ENCODE measurements at places on chromosomes 6 and 20.

DNA sequence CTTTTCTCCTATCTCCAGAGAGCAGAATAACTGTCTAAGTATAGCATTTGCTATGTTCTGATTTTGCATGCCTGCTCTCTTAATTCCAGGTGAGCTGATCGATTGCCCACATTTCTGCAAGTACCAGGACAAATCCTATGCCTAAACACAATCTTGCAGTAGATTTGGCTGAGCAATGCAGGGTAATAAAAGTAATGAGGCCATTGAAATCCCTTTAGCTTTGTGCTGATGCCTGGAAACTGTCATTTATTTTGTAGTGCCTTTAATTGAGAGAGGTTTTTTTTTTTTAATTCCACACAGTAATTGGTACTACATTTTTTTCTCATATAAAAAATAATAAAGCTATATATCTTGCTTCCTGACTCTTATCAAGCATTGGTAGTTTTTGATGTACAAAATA, 252.3 kb downstream of the NKAIN2 start:
- ATAC-seq = no peak
- H3K36me3 ChIP-seq = no peaks in the 10 kb centered on the region
- H3K4me3 ChIP-seq = no peak overlapping the region
- H3K4me1 ChIP-seq = no peaks in the 10 kb centered on the region
- H3K27ac ChIP-seq = no peak overlapping the region

GRCh38 chr6:56958481-56958880, 3.6 kb downstream of the BEND6 start:
- peaks cover 34% of the 10 kb centered on the region for H3K27me3 ChIP-seq
- no peak for ATAC-seq
- H3K4me3 ChIP-seq = no peak overlapping the region
- no peaks in the 10 kb centered on the region for H3K36me3 ChIP-seq

DNA sequence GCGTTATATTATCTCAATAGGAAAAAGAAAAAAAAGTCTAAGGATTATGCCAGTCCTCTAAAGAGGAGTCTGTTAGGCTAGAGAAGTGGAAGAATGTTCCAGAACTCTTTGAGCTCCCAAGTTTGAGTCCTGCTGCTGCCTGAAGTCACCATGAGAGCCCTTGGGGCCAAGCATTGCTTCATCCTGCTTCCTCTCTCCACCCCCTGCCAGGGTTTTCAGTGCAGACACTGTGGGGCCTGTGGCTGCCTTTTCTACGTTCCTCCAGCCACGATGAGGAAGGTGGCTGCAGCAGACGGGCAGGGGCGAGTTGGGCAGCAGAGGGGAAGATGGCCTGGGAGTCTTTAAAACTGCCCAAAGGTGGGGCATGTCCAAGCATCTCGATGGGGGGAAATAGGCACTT, 214.4 kb upstream of the KCNG1 start:
- H3K27ac ChIP-seq = no peak overlapping the region
- no peak overlapping the region for H3K4me3 ChIP-seq
- no peak for ATAC-seq
- no peaks in the 10 kb centered on the region for H3K36me3 ChIP-seq
- H3K4me1 ChIP-seq = no peaks in the 10 kb centered on the region

GRCh38 chr20:56809668-56810067, 180.6 kb downstream of the TFAP2C start:
- H3K27ac ChIP-seq = no peak overlapping the region
- H3K27me3 ChIP-seq = peaks cover 5% of the 10 kb centered on the region
- no peaks in the 10 kb centered on the region for H3K36me3 ChIP-seq

GRCh38 chr6:169881976-169882375, 130.6 kb downstream of the ERMARD start:
- H3K4me3 ChIP-seq = no peak overlapping the region
- H3K27me3 ChIP-seq = peaks cover 42% of the 10 kb centered on the region
- no peak for ATAC-seq
- H3K4me1 ChIP-seq = no peaks in the 10 kb centered on the region
- H3K27ac ChIP-seq = no peak overlapping the region

DNA sequence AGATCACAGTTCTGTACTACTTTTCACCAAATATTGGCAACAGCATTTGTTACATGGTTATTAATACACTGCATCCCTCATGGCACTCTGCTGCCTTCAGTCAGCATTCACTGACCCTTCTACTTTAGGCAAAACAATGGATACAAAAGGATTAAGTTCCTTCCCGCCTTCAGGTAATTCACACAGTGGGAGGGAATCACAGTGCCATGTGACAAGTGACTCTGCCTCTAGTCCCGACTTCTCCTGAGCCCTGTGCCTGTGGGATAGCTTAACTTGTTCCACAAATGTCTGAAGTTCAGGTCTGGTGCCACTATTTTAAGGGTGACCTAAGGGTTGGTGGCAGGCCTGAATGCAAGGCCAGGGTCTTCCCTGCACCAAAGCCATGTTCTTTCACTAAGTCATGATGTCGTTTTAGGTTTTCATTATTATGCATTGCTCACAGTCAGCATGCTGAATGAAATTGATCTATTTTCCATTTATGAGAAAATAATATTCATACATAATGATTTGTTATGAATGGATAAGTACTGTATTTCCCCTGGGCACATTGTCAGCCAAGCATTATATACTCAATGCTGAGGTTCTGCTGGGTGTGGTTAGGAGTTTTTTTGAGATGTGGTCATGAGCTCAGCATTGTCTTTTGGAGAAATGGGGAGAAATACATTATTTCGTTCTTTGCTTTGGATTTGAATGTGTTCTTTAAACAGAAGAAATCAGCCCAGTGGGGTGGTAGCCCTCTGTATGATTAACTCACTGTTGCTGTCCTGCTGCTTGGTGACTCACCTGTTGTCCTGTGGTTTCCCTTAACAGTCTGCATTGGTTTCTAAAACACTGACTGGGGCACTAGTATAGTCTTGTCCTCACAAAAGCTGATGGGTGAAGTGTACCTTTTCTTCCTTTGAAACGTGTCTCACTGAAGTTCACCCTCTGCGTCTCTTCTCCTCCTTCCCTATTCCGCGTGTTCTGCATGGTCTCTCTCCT, 66.4 kb downstream of the AFDN start:
- peaks cover 48% of the 10 kb centered on the region for H3K36me3 ChIP-seq
- no peaks in the 10 kb centered on the region for H3K4me1 ChIP-seq
- no peak overlapping the region for H3K4me3 ChIP-seq
- H3K27me3 ChIP-seq = no peaks in the 10 kb centered on the region
- peak; percentile 100 for ATAC-seq

DNA sequence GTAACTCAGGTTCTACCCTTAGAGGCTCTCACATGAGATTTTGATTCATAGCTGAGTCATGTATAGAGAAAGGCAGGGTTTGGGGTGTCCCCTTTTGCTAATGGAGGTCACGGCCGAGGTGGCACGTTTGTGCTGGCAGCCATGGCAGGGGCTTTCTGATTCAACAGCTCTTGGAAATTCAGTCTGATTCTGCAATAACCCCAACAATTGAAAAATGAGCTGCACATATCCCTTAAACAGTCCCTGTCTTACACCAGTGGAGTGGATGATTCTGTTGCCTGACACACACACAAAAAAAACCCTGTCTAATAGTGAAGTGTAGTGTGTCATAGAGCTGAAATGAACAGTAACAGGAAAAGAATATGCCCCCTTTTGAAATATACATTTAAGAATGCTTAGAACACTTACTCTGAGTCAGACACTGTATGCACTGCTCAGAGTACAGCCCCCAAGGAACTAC, 40.4 kb upstream of the ARG1 start:
- ATAC-seq = peak; percentile 94
- H3K36me3 ChIP-seq = no peaks in the 10 kb centered on the region
- peak overlapping the region; percentile 64 for H3K4me3 ChIP-seq
- H3K4me1 ChIP-seq = peaks cover 14% of the 10 kb centered on the region
- H3K27me3 ChIP-seq = no peaks in the 10 kb centered on the region

GRCh38 chr6:138981416-138981815, 6.6 kb downstream of the REPS1 start:
- H3K36me3 ChIP-seq = peaks cover under 1% of the 10 kb centered on the region
- no peak overlapping the region for H3K27ac ChIP-seq
- peaks cover 23% of the 10 kb centered on the region for H3K4me1 ChIP-seq

DNA sequence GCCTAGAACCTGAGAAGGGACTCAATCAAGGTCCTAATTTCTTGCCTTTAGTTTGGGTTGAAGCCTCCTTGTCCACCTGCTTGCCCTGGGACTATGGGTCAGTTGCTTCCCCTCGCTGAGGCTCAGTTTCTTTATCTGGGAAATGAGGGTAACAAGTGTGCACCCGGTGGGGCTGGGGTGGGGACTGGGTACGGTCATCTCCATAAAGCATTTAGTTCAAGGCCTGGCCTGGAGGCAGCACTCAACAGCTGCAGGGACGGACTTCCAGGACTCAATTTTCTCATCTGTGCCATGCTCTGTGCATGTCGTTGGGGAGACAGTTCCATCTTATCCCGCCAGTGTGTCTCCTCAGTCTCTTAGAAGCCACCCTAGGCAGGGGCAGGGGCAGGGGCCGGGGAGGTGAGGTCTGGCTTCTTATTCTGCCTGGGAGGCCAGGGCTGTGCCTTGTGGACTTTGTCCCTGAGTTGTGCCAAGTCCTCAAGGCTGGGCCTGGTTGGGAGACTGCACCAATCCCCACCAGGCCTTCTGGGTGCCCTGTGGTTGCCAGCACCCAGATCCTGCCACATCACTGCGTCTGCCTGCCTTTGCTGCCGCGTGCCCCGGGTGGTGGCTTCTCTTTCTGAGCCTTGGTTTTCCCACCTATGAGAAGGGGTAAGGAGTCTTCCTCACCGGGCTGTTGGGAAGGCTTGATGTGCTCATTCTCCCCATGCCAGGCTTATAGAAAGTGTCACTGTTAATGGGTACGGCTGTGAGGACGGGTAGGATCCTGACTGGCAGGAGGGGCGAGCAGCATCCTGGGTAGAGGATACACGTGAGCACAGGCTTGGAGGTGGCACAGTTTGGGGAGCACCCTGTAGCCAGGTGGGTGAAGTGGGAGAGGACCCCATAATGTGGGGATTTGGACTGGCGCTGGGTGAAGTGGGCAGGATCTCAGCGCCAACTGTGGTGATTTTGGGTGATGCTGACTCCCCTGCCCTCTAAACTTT, 8.6 kb downstream of the SRC start:
- H3K27ac ChIP-seq = no peak overlapping the region
- H3K36me3 ChIP-seq = no peaks in the 10 kb centered on the region
- no peaks in the 10 kb centered on the region for H3K27me3 ChIP-seq
- H3K4me3 ChIP-seq = no peak overlapping the region
- no peaks in the 10 kb centered on the region for H3K4me1 ChIP-seq
- ATAC-seq = no peak

DNA sequence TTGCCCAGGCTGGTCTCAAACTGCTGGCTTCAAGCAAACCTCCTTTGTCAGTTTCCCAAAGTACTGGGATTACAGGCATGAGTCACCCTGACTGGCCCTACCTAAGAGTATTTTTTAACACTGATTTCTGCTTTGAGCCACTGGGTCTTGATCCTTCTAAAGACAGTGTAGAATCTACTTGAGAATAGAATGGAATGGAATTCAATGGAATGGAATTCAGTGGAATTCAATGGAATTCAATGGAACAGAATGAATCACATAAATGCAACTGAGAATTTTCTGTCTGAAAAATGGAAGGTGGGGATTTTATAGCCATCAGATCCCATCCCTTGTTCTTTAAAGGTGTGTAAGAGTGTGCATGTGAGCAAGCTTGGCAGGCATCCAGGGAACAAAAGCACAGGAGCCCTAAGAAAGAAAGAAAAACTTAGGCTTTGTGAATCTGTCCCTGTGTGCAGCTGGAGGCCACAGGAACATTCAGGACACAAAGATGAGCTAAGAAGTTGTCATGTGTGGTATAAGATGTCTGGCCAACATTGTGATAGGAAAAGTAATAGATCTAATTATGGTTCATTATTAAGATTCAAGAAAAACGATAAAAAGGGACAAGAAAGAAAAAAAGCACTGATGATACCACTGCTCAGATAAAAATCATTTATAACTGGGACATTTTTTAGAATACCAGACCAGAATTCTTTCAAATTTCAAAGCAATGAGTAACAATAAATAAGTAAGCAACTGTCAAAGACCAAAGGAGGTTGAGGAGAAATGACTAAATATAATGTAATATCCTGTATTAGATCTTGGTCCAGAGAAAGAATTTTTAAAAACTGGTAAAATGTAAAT, 681.0 kb upstream of the GJE1 start:
- no peak for ATAC-seq
- no peaks in the 10 kb centered on the region for H3K4me1 ChIP-seq
- no peaks in the 10 kb centered on the region for H3K36me3 ChIP-seq
- no peak overlapping the region for H3K27ac ChIP-seq
- no peak overlapping the region for H3K4me3 ChIP-seq

Data from activated T-helper 17 cell treated with anti-CD3 and anti-CD28 coated beads, Interleukin-2, amount 50 U/mL, for 72 hours (primary cell).